Psoas muscle (tissue), 8 donors: ENCODE measurements at places on chromosomes 1 and 21. TPM values are rescaled to one million over a fixed set of nuclear protein-coding genes. Genes with fewer than 3 reads are reported as not detected.

KPRP gene
- not detected for total RNA-seq

TNNT2 gene
- total RNA-seq = 6.6 TPM

LSS gene
- total RNA-seq = 31.5 TPM

IL19 gene
- total RNA-seq = not detected

DNA sequence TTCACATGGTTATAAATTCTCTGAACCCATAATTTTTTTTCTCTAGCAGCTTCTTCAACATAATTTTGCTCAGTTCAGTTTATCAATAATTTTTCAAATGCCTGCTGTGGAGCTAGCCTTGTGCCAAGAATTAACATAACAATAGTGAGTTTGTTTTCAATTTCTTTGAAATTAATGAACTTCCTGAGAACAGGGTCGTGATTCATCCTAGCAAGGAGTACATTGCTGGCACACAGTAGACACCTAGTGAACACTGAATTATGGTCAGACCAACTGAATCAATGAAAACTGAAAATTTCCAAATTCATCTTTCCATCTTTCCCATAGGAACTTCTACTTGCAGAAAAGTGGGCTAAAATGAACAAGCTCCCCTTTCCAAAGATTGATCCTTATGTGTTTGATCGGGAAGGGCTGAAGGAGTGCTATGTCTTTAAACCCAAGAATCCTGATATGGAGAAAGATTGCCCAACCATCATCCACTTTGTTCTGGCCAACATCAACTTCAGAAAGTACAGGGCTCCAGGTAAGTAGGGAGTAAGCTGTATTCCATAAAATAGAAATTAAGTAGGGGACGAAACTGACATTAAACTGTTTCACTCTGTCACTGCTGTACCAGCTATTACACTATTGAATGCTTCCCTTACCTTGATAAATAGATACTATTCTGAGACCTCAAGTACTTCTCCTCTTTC, 148.7 kb downstream of the PLA2G4A start:
- no peak for DNase-seq

- DNase-seq = no peak
These were observed 205.7 kb downstream of the TOMM20 start for GRCh38 chr1:234922987-234923386.

- DNase-seq = no peak
These were observed 7.3 kb upstream of the FAM78B start for GRCh38 chr1:166174108-166174507.

DNA sequence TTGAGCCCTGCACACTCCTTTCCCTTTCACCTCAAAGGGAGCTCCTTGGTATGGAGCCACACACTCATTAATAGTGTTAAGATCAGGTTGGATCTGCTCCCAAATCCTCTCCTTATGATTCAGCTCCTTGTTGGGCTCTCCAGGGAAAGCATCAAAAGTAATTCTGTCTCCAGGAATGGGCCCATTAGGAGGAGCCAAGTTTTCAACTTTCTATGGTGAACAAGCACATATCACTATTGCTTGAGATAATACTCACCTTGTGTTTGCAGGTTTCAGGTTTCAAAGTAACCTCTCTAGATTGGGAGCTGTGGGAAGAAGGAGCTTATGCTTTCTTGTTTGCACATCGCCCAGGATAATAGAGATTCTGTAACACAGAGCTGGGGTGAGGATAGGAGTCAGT, 164.8 kb downstream of the TNFSF18 start:
- no peak for DNase-seq

GRCh38 chr1:224500796-224501195, 66.2 kb upstream of the WDR26 start:
- no peak for DNase-seq

DNA sequence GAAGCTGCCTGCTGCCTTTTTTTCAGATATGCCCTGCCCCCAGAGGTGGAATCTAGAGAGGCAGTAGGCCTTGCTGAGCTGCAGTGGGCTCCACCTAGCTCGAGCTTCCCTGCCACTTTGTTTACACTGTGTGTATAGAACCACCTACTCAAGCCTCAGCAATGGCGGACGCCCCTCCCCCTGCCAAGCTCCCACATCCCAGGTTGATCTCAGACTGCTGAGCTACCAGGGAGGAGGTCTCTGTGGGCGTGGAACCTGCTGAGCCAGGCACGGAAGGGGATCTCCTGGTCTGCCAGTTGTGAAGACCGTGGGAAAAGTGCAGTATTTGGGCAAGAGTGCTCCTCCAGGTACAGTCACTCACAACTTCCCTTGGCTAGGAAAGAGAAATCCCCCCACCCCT, 65.1 kb downstream of the MSH4 start:
- no peak for DNase-seq

DNA sequence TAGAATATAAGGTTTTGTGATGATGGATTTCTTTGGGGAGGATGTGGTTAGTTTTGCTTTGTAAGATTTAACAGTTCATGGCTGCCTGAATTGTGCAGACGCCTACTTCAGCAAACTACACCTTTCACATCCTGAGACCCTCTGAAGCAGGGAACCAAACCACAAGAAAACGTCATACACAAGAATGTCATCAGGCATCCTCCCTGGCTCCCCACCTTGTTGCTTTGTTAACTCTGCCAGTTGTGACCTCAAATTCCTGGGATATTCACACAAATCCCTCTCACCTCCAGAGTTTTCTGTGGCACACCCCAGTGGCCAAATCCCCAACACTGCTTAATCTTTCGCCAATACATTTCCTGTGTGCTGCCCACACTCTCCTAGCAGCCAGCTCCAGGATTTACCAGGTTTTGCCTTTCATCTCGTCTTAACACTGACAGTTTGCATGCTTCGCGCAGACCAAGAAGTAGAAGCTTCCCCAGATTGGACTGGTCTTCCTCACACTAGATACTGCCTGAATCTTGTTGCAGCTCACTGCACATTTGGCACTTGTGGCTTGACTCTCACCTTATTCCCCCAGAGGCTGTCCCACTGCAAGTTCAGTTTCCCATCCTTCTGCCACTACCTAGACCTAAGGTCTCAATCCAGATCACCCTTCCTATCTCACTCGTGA, 51.1 kb upstream of the CTTNBP2NL start:
- no peak for DNase-seq

DNA sequence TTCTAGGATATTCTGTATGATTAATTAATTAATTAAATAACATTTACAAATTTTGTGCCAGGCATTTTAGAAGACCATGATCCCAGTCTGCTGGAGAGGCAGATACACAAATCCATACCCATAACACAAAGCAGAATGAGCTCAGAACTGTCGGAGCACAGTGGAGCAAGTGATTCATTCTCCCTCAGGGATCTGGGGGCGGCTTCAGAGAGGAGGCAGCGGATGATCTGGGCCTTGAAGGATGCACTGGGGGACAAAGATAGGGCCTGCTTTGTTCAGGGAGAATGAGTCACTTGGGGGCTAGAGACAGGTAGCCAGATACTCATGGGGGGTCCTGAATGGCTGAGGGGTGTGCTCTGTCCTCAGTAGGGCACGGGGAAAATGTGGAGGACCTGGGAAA, 50.9 kb upstream of the TRABD2B start:
- no peak for DNase-seq

GRCh38 chr1:48777219-48777895, 666 bp upstream of the BEND5 start:
- no peak for DNase-seq
